ENCODE measurements at places on chromosomes 4 and X.

DNA sequence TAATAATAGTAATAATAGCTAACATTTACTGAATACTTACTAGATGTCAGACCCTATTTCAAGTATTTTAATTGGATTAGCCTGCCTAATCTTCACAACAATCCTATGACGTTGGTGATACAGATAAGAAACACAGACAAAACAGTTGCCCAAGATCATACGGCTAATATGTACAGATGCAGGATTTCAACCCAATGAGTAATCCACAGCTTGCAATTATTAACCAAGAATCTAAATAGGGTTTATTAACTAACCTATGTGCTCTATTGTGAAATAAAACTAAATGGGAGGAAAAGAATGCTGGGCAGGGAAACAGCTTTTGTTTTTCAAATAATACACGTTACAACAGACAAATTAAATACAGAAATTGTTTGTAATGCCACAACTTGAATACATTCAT is 23.4 kb downstream of the FBXO8 start:
- DNase-seq = no peak

DNA sequence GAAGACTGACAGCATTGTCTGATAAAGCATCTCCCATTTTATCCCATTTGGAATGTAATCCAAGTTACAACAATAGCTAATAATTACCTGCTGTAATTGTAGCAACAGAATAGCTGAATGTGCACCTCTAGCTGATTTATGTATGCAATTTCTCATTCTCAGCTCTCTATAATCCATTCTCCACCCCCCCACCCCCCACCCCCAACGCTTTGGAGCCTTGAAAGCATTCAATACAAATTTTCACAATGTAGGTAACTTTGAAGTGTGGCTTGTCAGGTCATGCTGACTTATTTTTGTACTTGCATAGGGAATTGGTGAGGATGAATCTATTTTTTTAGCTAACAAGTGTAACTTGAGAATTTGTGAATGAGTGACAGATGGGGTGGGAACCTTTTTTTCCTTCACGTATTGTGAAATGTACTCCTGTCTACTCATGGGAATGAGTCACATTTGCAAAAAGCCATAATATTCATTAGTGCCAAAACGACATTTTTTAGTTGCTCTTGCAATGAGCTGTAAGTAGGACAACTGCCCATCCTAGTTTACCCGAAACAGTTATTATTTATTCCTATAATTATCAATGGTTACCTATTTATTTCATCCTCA is 159.3 kb downstream of the PALLD start:
- no peak for DNase-seq

GRCh38 chr4:183469936-183470335 is 25.5 kb downstream of the CDKN2AIP start:
- DNase-seq = no peak

GRCh38 chr4:82638479-82638878 is 76.7 kb upstream of the TMEM150C start:
- DNase-seq = no peak

- no peak for DNase-seq
These were observed 24.3 kb downstream of the RAI2 start for GRCh38 chrX:17836830-17837229.

DNA sequence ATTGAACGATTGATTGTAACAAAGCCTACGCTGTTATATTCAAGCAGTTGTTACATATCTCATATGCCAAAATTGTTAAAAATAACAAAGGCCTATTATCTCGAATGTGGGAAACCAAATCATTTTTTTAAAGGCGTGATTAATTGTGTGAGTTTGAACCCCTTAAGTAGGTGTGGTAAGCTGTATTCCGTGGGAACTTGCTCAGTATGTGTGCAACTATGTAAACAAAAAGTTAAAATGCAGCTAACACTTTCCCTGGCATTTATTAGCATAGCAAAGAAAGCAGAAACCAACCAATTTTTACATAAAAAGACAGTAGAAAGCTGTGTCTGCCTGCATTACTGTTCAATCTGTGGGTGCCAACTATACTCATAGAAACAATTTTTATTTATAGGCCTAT is 166.0 kb upstream of the HAND2 start:
- DNase-seq = no peak

- no peak for DNase-seq
These were observed 61.0 kb downstream of the CHRNA9 start for GRCh38 chr4:40395908-40396793.

DNA sequence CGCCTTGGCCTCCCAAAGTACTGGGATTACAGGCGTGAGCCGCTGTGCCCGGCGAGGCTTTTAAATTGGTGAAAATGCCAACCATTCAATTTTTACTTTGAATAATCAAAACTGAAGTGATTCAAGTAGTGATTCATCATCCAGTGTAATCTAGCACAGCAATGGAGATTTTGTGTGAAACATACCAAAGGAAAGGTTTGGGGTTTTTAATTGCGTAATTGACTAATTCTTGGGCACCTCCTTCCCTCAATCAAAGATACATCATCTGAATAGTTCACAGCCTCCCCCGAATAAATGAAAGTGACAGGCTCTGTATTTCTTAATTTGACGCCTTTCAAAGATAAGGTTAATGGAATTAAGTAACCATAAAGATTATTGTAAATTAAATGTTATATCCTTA is 69.0 kb downstream of the DMD start:
- DNase-seq = no peak

GRCh38 chr4:94516067-94516466 is 64.3 kb downstream of the PDLIM5 start:
- DNase-seq = no peak

DNA sequence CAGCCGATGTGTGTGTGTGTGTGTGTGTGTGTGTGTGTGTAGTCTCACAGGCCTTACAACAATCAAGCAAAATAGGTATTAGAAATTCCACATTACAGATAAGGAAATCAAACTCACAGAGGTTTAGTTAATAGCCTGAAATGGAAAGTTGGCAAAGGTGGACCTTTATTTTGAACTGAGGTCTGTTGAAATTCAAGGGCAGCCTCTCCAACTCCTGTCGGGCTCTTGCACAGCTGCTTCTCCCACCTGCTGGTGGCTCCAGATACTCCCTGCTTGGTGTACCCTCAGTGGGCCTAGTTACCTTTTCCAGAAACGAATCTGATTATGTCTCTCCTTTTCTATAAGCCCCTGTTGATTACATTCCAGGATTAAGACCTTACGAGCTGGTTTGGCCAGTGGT is 195.9 kb downstream of the MGST2 start:
- no peak for DNase-seq

GRCh38 chr4:163048447-163048846 is 118.2 kb downstream of the NAF1 start:
- DNase-seq = peak; percentile 15

GRCh38 chr4:120007191-120007871 is 59.3 kb downstream of the MAD2L1 start:
- DNase-seq = no peak

- no peak for DNase-seq
These were observed 12.7 kb downstream of the GAB3 start for GRCh38 chrX:154738011-154738738.

DNA sequence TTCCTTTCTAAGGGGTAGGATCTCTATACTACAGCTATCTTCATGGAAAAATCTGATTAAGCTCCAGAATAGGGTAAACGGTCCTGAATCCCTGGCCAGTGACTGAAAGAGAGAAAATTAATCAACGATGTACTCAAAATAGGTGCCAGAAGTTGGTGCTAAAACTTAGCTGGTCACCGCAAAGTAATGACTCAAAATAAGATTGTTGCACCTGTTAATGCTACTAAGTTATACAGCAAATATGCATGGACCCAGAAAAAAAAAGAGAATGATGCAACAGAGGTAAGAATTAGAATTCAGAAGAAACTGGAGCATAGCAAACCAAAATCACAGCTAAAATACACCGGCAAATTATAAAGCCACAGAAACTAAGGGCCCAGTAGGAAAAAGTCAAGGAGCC is 239.7 kb upstream of the FAM241A start:
- no peak for DNase-seq

GRCh38 chr4:31877429-31877828 is 1157.3 kb downstream of the PCDH7 start:
- no peak for DNase-seq

Data from CD4-positive, alpha-beta T cell (primary cell).